Left renal cortex interstitium (tissue), 4 donors: ENCODE measurements at places on chromosomes 7 and 10.

- DNase-seq = no peak
These were observed 174.4 kb upstream of the PHYHIPL start for GRCh38 chr10:59002011-59002410.

- no peak for DNase-seq
These were observed 149.8 kb downstream of the CCSER2 start for GRCh38 chr10:84478151-84478550.

DNA sequence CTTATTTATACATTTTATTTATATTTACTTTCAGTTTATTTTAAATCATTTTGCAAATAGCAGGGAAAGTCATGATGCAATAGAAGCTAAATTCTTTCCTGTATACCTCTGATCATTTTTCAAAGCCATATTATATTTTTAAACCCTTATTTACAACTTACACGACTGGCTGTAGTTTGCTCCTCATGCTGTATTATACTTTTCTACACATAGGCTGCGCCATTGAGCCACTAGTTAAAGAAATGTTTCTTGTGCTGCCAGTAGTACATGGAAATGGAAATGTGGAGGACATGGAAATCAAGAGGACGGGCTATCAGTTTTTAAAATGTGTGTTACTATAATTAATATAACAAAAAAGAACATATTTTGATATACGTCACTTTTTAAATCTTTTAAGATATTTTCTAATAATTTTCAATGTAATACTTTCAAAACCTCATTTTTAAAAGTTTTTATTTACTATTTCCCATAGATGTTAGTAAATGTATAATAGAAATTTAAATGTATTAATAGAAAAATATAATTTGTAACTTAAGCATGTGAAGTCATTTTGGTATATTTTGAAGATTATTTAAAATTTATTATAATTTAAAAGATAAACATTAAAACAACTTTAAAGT lies 118.5 kb downstream of the VTI1A start:
- DNase-seq = peak; percentile 17

GRCh38 chr7:21642422-21642821 lies 99.6 kb downstream of the DNAH11 start:
- DNase-seq = no peak

- DNase-seq = no peak
These were observed 173.0 kb downstream of the NSUN6 start for GRCh38 chr10:18478354-18478753.

DNA sequence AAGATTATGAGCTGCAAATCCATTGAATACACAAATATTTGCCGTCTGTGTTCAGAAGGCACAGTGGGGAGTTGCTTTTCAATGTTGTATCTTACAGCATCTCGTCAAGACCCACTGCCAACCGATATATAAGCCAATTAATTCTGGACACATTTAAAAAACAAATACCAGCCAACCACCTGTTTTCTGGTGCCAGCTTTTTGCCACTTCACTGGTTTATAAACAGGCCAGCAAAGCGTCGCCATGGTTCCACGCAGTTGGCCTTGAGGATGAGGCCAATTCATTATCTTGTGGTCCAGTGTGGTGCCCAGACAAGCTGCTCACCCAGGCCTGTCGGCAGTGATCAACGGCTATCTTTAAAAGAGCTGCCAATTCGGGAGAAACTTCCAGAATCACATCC lies 321.0 kb downstream of the TCERG1L start:
- DNase-seq = no peak

GRCh38 chr10:35409094-35409582 lies 72.8 kb downstream of the CCNY start:
- no peak for DNase-seq

GRCh38 chr7:108149119-108149518 lies 19.0 kb upstream of the LAMB4 start:
- no peak for DNase-seq

DNA sequence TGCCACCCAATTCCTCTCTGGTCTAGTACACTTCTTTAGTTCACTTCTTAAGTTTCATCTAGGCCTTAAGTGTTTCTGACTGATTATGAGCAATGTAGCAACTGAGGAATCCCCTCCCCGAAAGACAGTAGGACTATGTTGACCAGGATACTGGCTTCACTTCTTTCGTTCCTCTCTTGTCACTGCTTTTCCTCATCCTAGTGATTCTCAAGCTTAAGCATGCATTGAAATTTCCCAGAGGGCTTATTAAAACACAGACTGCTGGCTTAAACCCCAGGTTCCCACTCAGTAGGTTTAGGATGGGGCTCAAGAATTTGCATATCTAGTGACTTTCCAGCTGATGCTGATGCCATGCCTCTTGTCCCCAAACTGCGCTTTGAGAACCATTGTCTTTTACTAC lies 164.6 kb upstream of the WNT16 start:
- no peak for DNase-seq

- no peak for DNase-seq
These were observed 297.7 kb upstream of the LRGUK start for GRCh38 chr7:133829336-133829897.

- DNase-seq = no peak
These were observed 67.0 kb downstream of the ATE1 start for GRCh38 chr10:121860810-121861209.

DNA sequence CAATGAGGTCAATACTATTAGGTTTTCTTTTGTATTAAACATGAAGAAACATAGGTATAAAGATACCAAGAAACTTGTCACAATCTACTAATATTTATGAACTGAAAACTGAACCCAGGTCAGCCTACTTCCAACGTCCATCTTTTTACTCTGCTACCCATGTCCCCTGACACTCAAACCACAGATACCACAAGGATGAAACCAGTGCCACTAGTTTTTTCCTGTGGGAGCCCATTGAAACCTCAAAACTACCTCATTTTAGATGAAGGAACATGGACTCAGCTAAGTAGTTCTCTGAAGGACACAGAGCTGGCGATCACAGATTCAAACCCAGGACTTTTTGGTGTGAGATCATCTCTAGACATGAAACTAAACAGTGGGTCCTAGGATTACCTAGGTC lies 6.8 kb downstream of the TET1 start:
- no peak for DNase-seq

- no peak for DNase-seq
These were observed 15.3 kb upstream of the CHST12 start for GRCh38 chr7:2387897-2388636.

DNA sequence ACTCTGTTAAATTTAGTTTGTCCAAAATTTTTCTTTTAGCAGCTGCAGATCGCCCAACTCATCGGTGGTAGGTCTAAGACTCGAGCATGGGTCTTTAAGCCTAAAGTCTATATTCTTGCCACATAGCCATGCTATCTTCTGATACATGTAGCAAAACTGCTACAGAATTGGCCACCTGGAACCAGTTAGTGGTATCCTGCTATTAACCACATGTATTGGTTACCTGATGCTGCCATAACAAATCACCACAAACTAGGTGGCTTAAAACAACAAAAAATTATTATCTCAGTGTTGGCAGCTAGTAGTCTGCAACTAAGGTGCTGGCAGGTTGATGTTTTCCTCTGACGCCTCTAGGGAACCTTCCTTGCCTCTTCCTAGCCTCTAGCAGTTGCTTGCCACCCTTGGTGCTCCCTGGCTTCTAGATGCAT lies 96.7 kb upstream of the PIK3CG start:
- DNase-seq = no peak

DNA sequence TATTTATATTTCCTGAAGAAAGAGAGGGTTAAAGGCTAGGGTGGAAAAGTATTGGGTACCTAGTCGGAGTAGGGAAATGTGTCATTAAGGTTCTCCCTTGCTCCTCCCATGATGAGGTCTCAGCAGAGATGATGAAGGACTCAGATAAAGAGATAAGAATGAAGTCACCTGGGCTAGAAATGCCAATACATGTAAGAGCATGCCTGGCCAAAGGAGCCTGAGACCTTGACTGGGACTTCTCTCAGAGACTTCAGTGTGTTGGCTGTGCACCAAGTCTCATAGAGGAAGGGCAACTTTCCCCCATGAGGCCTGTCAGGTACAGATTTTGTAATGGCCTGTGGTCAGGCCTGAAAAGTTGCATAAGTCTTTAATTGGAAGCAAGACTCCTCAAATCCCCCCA lies 361.0 kb upstream of the CDC14C start:
- no peak for DNase-seq

DNA sequence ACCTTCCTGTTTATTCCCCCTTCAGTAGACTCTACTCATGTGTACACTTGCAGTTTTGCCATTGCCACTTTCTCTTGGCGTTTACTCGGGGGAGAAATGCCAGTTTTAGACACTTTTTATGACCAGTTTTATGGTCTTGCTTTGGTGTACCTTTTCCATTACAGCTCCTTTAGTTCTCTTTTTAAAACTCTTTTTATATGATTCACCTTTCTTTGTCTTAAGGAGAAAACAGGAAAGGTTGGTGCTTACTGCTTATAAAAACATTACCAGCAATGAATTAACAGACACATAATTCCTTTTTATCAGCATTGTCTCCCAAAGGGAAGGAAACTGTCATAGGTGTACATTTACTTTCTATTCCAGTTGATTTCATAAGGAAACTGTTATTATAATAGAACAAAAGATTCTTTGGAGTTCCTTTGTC lies 11.9 kb downstream of the TSPAN13 start:
- no peak for DNase-seq

GRCh38 chr10:16891375-16892313 lies 74.4 kb upstream of the RSU1 start:
- no peak for DNase-seq

DNA sequence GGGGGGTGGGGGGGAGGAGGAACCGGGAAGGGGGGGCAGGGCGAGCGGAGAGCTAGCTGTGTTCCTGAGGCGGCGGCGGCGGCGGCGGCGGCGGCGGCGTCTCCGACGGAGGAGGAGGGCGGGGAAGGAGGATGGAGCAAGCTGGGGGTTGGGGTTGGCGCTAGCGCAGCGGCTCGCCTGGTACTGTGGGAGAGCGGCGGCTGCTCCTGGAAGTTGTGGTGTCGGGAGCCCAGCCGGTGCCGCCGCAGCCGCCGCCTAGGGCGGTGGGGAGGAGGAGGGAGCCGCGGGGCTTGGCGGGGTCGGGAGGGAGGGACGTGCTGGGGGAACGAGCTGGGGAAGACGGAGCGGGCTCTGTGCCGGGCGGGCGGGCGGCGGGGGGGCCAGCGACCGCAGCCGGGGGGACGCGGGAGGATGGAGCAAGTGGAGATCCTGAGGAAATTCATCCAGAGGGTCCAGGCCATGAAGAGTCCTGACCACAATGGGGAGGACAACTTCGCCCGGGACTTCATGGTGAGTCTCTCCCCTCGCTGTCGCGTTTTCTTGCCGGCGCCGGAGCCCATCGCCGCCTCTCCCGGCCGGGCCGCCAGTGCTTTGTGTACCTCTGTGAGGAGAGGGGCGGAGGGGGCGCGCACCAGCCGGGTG lies at the start of gene PTPN12:
TSS of gene PTPN12 (plus strand) at position 160 of the 642 bp plus-strand sequence. CDS start at position 412, 252 bp downstream.
- peak; percentile 27 for DNase-seq

- no peak for DNase-seq
These were observed 90.0 kb upstream of the PLXNA4 start for GRCh38 chr7:132666071-132666773.

GRCh38 chr7:51593628-51594027 lies 277.0 kb upstream of the COBL start:
- DNase-seq = no peak

DNA sequence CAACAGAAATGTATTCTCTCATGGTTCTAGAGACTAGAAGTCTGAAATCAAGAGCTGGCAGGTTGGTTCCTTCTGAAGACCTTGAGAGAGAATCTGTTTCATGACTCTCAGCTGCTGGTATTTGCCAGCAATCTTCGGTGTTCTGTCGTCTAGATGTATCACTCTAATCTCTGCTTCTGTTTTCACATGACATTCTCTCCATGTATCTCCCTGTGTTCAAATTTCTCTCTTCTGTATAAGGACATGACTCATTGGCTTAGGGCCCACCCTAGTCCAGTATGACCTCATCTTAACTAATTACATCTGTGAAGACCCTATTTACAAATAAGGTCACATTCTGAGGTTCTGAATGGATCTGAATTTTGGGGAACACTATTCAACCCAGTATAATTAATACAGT lies 82.3 kb downstream of the ANKRD7 start:
- no peak for DNase-seq

DNA sequence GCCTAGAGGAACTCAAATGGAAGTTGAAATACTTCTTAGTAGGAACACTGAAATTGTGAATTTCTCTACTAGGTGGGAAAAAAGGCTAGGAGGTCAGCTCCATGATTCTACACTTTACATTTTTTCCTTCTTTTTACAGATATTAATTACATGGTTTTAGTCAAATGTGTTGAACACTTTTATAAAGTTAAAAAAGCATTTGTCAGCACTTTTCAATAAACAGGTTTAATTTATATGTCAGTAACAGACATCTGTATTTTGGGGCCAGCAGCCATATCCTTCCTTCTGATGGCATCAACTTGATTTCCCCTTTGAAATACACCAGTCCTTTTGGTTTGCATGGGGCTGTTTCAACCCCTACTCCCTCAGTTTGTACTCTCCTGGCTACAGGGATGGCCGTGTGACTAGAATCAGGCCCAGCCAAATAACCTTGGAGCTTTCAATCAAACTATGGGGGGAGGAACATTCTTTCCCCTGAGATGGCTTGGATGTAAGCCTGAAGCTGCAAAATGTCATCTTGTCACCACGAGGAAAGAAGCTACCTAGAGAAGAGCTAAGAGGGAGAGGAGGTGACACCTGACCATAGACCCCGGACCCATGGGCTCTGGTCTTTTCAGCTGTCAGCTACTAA lies 171.0 kb upstream of the NEBL start:
- no peak for DNase-seq

- DNase-seq = no peak
These were observed 427.4 kb upstream of the MGMT start for GRCh38 chr10:129039406-129040370.

DNA sequence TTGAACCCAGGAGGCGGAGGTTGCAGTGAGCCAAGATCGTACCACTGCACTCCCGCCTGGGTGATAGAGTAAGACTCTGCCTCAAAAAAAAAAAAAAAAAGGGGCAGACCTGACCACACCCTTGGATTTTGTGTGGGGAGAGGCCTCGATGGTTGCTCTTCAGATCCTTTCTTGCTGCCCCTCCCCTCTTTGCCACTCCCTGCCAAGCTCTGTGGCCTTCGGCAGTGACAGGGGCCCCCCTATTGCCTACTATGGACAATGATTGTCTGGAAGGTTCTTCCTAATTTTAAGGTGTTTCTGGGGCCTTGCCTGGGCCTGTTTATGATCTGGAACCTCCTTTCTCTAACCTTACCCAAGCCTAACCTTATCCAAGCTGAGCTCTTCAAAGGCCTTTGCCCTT lies 795 bp downstream of the PRF1 start:
- DNase-seq = no peak

- DNase-seq = no peak
These were observed 563.1 kb upstream of the GALNT17 start for GRCh38 chr7:70568674-70569334.
